ENCODE measurements at places on chromosomes 2 and 18. TPM values are rescaled to one million over a fixed set of nuclear protein-coding genes. Genes with fewer than 3 reads are reported as not detected.

GRCh38 chr18:78836838-78837237 is 142.8 kb upstream of the SALL3 start:
- no peaks in the 10 kb centered on the region for H3K27me3 ChIP-seq
- H3K4me1 ChIP-seq, result no peaks in the 10 kb centered on the region
- no peak overlapping the region for H3K27ac ChIP-seq
- H3K4me3 ChIP-seq, result no peak overlapping the region
- DNase-seq, result no peak
- no peaks in the 10 kb centered on the region for H3K36me3 ChIP-seq

GRCh38 chr18:37394610-37394965 is 171.0 kb downstream of the CELF4 start:
- no peaks in the 10 kb centered on the region for H3K27me3 ChIP-seq
- DNase-seq, result no peak
- no peak overlapping the region for H3K27ac ChIP-seq

DNA sequence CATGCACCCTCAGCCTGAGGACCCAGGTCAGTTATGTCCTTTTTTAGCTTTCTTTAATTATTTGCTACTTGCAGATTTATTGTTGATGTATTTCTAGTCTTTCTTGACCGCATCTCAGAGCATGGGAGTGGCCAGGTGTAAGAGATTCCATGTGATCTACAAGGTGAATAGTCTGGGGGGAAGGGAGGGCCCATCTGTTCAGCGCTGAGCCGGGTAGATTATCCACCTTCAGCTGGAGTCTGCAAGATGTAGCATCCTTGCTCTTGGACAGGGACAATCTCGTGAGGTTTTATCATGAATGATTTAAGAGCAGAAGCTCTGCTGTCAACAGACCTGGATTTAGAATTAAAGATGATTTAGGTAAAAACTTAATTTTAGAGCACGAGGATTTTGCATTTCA is 12.0 kb upstream of the DGKD start:
- no peak overlapping the region for H3K27ac ChIP-seq
- no peak overlapping the region for H3K4me3 ChIP-seq
- H3K27me3 ChIP-seq, result no peaks in the 10 kb centered on the region

- no peaks in the 10 kb centered on the region for H3K4me1 ChIP-seq
- H3K27me3 ChIP-seq, result no peaks in the 10 kb centered on the region
- no peaks in the 10 kb centered on the region for H3K36me3 ChIP-seq
- H3K4me3 ChIP-seq, result no peak overlapping the region
- DNase-seq, result no peak
These were observed 215.5 kb downstream of the CYP26B1 start for GRCh38 chr2:71932037-71932779.

GRCh38 chr2:189437926-189438325 is 3.3 kb upstream of the WDR75 start:
- DNase-seq, result no peak
- no peak overlapping the region for H3K4me3 ChIP-seq
- H3K4me1 ChIP-seq, result no peaks in the 10 kb centered on the region
- no peak overlapping the region for H3K27ac ChIP-seq

DNA sequence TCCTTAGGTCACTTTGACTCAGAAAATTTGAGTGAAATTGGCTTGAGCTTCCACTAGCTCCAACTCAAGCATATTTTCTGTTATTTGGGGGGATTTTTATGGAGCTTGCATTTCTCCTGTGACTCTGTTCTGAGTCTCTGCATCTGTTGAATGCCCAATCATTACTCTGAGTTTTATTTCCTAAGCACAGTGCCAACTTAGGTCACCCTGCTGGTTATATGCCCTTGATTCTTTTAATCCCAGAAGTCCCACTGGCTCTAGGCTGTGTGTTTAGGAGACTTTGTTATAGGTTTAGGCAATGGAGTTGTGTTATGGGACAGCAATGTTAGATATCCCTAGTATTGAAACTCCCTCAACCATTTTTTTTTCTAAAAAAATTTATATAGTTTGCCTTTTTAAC is 198.2 kb upstream of the DTNA start:
- DNase-seq, result no peak
- H3K4me1 ChIP-seq, result no peaks in the 10 kb centered on the region
- H3K27me3 ChIP-seq, result no peaks in the 10 kb centered on the region
- no peaks in the 10 kb centered on the region for H3K36me3 ChIP-seq
- H3K27ac ChIP-seq, result no peak overlapping the region
- no peak overlapping the region for H3K4me3 ChIP-seq

DNA sequence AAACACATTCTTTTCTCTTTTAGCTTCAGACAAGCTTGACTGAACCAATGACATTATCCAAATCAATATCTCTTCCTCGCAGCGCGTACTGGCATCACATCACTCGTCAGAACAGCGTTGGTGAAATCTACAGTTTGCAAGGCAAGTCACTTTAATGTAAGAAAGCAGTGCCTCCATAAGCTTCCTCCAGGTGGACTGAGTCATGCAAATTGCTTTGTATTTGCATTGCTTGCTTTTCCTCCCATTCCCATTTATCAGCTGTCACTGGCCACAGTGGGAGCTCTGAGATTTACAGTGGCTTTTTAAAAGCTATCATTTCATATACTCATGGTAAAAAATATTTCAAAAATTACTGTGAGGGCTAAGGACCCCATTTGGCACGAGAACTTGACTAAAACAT is 189.9 kb downstream of the CD226 start:
- no peaks in the 10 kb centered on the region for H3K27me3 ChIP-seq
- H3K36me3 ChIP-seq, result no peaks in the 10 kb centered on the region
- H3K27ac ChIP-seq, result no peak overlapping the region
- peaks cover 2% of the 10 kb centered on the region for H3K4me1 ChIP-seq

- H3K27me3 ChIP-seq, result no peaks in the 10 kb centered on the region
- peaks cover 37% of the 10 kb centered on the region for H3K4me1 ChIP-seq
- no peak overlapping the region for H3K4me3 ChIP-seq
- H3K36me3 ChIP-seq, result no peaks in the 10 kb centered on the region
- H3K27ac ChIP-seq, result no peak overlapping the region
These were observed 3.6 kb downstream of the INO80D start for GRCh38 chr2:206082298-206082843.

DNA sequence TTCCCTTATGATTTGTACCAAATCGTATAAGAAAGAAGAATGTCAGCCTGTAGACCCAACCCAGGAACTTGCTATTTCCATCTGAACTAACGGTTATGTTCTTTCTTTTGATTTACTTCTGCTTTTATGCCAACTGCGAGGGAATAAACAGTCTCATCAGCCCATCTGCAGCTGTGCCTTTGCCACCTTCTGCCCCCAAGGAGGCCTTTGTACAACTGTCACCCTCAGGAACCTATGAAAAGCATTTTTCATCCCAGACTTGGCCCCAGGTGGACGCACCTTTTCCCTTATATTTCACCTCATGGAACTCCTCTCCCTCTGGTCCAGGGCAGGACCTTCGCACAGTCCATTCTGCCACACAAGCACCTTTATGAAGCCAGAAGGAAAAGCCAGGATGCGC is 109.8 kb downstream of the AOX1 start:
- no peaks in the 10 kb centered on the region for H3K36me3 ChIP-seq
- no peak overlapping the region for H3K27ac ChIP-seq
- H3K4me1 ChIP-seq, result no peaks in the 10 kb centered on the region
- no peaks in the 10 kb centered on the region for H3K27me3 ChIP-seq

Gene TMEM37
- total RNA-seq, result 3.7 TPM

Gene SF3B1
- 293 TPM for total RNA-seq
